ENCODE measurements at places on chromosomes 3 and 15. TPM values are rescaled to one million over a fixed set of nuclear protein-coding genes. Genes with fewer than 3 reads are reported as not detected.

- DNase-seq, result no peak
Observed at GRCh38 chr3:70952033-70952747, 631.3 kb downstream of the FOXP1 start.

DNA sequence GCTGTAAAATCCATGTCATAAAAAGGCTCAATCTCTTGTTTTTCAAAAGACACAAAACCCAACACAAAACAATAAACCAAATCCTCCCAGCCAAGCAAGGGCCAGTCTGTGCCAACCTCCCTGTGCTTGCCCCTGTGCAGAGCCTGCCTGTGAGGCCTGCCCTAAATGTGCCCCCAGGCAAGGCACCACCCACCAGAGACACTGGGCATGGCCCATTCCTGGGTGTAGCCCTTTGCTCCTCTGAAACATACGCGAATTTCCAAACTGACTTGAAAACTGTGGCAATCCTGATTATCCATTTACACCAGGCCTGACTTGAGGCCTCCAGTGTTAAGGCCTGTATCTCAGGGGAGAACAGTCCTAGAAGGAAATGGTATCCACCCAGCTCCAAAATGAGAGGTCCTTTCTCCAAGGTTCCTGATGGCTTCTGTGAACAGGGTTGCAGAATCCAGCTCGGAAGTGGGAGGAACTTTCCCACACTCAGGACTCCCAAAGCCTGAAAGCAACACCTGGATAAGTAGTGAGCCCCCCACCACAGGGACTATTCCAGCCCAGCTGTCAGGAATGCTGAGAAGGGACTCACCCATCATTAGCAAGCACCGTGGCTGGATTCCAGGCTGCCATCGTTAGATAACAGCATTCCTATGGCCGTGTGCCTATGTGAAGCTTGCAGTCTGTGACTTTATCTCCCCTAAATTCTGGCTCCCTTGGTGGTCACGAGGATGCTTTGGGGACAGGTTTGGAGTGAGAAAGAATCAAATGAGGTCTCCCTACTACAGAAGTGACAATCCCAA is 61.8 kb downstream of the CACNA2D2 start:
- no peak for DNase-seq

GRCh38 chr3:94862703-94863102 is 799.8 kb downstream of the NSUN3 start:
- DNase-seq, result no peak

DNA sequence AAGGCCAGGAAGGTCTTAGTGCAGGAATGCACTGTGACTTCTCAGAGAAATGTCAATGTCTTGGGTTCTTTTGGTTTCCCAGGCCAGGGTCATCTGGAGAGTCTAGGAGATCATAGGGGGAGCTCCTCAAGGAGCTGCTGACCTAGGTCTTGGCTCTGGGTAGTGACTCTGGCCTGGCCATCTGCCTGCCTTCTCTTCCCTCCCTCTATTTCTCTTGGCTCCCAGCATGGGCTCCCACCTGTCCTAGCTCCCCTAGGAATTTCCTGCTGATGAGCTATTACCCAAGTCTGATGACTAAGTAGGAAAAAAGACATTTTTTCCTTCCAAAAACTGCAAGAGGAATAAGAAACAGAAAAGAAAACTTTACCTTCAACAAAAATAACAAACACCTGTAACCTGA is 57.4 kb downstream of the BSN start:
- no peak for DNase-seq

DNA sequence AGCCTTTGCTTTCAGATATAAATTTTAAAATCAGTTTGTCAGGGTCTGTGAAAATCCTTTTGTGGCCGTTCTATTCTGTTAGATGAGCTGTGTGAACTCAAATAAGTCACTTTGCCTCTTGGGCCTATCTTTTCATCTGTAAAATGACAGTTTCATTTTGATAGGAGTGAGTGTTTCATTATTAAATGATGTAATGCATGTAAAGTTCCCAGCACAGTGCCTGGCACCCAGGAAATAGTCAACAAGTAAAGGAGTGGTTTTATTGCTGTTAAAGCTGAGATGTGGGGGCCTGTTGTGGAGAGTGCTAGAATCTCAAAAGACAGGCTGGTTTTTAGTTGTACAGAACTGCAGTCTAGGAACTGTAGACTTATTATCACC is 394.5 kb upstream of the CFAP20DC start:
- no peak for DNase-seq

GRCh38 chr15:79394231-79394630 is 37.9 kb upstream of the MINAR1 start:
- DNase-seq, result no peak

GRCh38 chr3:159818997-159819500 is 169.6 kb upstream of the IL12A start:
- DNase-seq, result no peak

DNA sequence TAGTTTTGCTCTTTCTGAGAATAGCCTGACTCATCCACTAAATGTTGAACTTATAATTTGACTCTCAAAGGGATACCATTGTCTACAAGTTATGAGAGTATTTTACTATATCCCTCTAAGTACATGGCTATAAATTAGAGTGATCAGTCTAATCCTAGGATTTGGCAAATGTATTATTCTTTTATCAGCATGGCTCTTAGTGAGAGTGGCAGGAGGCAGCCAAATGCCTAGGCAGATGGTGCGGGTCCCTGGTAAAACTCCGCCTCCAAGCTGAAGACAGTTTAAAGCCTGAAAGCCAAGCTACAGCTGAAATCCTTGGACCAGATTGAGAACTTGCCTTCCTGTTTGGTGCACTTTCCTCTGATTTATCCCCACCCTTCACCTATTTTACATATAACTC is 631.8 kb downstream of the SQOR start:
- DNase-seq, result no peak

DNA sequence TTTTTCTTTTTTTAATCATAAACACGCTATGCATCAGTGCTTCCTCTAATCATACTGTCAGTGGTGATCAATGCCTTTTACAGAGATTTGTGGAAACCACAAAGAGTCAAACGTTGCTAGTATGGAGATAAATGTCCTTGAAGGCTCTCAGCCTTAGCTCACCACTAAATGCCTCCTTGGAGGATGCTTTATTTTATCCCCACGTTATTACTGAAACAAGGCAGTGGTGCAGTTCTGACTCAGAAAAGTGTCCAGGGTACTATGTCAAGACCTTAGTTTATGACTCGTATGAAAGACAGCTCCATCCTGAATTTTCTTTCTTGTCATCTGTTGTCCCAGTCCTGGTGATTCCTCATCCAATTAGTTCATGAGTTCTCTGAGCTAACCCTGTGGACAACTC is 1146.7 kb downstream of the IGSF11 start:
- no peak for DNase-seq

GRCh38 chr3:37787153-37787867 is 74.4 kb upstream of the CTDSPL start:
- DNase-seq, result no peak

DNA sequence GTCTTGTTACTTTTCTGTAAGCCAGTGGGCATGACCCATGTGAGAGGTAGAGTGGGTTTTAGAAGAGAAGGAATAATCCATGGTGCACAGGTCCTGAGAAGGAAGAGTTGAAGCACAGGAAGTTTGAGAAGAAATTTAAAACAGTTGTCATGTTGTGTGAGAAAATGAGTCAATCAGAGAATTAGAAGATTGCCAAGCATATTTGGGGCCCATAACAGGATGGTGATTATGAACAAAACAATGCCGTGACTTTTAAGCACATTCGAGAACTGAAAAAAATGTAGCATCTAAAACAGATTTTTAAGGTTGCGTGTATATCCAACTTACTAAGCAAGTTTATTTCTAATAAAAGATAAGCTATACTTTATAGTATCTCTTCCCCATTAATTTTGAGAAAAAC is 198.7 kb downstream of the RORA start:
- no peak for DNase-seq

DNA sequence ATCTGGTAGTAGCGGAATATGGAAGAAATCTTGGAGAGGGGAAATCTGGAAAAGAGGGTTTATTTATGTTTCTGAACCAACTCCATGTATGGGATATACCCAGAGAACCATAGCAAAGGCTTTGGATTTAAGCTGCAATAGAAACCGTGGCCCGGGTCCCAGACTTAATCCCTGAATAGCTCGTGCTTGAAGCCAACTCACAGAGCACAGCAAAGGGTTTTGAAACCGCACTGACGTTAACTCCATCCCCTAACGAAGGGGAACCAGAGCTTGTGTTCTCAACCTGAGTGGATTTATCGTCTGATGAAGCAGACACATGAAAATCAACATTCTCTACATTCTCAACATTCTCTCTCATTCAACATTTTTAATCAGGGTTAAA is 154.6 kb downstream of the APBA2 start:
- DNase-seq, result no peak

- DNase-seq, result no peak
Observed at GRCh38 chr3:128702391-128702790, 23.6 kb upstream of the RAB7A start.

DNA sequence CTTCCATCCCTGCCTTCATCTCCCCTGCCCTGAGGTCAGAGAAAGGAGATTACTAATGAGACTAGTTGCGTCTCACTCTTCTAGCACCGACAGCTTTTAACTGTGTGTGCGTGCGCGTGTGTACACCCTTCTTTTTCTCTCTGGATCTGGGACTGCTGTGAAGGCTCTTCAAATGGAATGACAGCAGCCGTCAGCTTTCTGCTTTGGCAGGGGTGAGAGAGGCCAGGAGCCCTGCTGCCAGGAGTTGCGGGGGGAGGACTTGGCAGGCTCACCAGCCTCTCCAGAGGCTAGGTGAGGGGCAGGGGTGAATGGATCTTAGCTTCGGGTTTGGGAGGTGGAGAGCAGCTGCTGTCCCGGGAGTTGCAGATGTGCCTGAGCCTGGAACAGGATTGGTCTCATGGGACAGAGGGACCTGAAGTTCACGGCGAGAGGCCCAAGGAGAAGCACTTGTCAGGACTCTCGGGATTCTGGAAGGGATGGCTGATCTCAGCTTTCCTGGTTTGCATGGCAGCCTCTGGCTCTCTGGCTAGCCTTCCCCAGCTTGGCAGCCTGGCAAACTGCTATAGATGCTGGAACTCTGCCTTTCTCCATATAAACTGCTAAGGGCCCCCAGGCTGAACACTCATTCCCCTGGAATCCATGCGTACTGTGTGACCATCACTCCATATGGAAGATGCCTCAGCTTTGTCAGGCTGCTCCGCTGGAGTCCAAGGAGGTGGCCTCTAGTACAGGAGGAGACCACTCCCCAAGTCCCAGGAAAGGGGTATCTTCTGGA is 16.6 kb downstream of the TEX264 start:
- no peak for DNase-seq

DNA sequence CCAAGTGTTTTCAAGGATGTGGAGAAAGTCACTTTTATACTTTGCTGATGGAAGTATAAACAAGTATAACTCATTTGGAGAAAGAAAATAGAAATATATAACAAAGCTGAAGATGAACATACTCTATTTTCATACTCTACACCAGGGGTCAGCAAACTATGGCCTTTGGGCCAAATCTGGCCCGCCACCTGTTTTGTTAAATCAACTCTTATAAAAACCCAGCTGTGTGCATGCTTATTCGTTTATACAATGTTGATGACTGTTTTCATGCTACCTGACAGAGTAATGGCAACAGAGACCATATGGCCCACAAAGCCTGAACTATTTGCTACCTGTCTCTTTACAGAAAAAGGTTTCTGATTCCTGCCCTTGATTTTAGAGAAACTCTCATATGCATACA is 124.0 kb downstream of the NR1D2 start:
- DNase-seq, result no peak

The PSTPIP1 gene
- total RNA-seq, result 18.3 TPM

The CACNA2D3 gene
- total RNA-seq, result 6.1 TPM

The CCR8 gene
- not detected for total RNA-seq

The MTHFS gene
- total RNA-seq, result 35.3 TPM

The CHCHD4 gene
- 16.8 TPM for total RNA-seq

The DUOX1 gene
- total RNA-seq, result 6.9 TPM

The THRB gene
- 24.4 TPM for total RNA-seq

The ZNF148 gene
- 24.6 TPM for total RNA-seq

The MUC4 gene
- 0.09 TPM for total RNA-seq

The AADAC gene
- 0.95 TPM for total RNA-seq

The SLC51A gene
- not detected for total RNA-seq
